ENCODE measurements at places on chromosomes 1 and 21. TPM values are rescaled to one million over a fixed set of nuclear protein-coding genes. Genes with fewer than 3 reads are reported as not detected.

GRCh38 chr1:28323720-28324119 is 5.1 kb upstream of the MED18 start:
- H3K4me3 ChIP-seq, result no peak overlapping the region
- no peaks in the 10 kb centered on the region for H3K36me3 ChIP-seq
- H3K4me1 ChIP-seq, result peaks cover 7% of the 10 kb centered on the region
- no peaks in the 10 kb centered on the region for H3K27me3 ChIP-seq
- no peak overlapping the region for H3K27ac ChIP-seq
- DNase-seq, result no peak

DNA sequence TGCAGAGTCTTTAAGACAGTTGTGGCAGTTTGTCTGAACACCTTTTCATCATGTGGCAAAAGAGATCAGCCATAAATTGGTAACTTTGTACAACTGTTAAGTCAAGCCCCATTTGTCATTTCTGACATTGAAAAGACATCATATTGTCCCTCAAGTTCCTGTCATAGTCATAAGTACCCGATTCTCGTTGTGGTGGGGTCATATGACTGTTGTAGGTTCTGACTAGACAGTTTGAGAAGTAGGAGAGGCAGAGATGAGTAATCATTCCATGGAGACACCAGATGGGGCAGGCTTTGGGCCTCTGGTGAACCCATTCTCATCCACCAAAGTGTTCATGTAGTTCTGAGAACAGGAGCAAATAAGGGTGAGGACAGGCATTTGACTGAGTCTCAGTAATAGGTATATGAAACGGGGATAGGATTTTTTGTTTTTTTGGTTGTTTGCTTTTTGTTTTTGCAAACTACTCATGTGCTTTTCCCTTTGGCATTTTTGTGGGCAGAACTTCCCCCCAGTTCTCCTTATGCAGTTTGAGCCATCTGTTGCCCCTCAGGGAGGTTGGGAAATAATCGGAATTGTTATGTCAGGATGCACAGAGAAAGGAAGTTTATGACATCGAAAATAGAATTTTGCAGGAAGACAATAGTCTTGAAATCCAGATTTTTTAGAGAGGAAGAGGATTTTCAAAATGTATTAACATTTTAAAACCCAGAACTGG is 86.9 kb upstream of the KCNE2 start:
- H3K27ac ChIP-seq, result no peak overlapping the region
- DNase-seq, result no peak
- no peak overlapping the region for H3K4me3 ChIP-seq

GRCh38 chr1:33842348-33842747 is 21.5 kb upstream of the HMGB4 start:
- DNase-seq, result no peak
- H3K27ac ChIP-seq, result no peak overlapping the region
- H3K4me3 ChIP-seq, result no peak overlapping the region
- H3K27me3 ChIP-seq, result no peaks in the 10 kb centered on the region

Gene KRTAP10-11
- not detected for total RNA-seq

Gene RBP7
- total RNA-seq, result not detected

DNA sequence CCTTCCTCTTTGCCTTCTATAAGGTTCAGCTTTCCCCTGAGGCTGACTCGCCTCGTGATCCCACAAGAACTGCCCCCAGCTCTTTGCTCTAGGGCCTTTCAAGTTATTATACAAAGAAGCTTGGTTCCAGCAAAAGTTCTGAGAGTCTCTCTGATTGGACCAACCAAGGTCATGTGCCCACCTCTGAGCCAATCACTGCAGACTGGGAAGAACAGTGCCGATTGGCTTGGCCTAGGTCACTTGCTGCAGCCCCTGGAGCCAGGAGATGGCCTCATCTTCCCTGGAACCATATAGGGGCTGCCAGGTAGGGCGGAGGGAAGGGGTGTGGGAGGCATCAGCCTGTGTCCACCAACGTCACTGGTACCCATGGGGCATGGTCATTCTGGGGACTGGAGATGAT is 22.8 kb downstream of the TAS1R2 start:
- H3K27me3 ChIP-seq, result no peaks in the 10 kb centered on the region
- no peak overlapping the region for H3K27ac ChIP-seq
- no peak for DNase-seq

- peak; percentile 81 for DNase-seq
- no peaks in the 10 kb centered on the region for H3K27me3 ChIP-seq
- H3K27ac ChIP-seq, result no peak overlapping the region
- H3K4me3 ChIP-seq, result no peak overlapping the region
- H3K4me1 ChIP-seq, result peaks cover 49% of the 10 kb centered on the region
These were observed 2.4 kb downstream of the UROD start for GRCh38 chr1:45014321-45015028.

DNA sequence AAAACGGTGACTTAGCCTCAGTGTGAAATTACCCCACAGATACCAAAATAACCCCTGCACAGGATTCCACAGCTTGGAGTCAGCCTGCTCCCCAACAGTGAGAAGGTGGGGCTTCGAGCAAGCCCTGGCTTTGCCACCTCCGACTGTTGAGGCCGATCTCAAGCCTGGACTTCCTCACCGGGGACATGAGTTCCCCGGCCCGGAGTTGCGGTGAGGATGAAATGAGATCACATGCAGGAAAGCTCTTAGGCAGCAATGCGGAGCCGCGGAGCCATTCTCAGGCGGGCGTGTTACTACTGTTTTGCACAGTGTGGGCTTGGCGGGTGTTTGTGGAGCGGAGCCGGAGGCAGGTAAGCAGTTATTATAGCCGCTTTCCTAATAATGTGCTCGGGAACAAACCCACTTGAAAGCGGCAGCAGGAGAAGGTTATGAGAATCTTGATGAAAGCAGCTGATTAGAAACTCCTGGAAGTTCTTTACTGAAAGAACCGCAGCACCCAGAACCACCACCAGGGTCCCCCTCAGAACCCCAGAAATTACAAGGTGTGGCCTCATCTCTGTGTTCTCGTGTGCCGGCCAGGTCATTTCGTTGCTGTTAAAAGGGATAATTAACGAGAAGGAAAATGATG is 3.9 kb upstream of the CLSTN1 start:
- no peak for DNase-seq
- no peaks in the 10 kb centered on the region for H3K36me3 ChIP-seq
- no peak overlapping the region for H3K4me3 ChIP-seq
- H3K27me3 ChIP-seq, result no peaks in the 10 kb centered on the region
- H3K4me1 ChIP-seq, result peaks cover 20% of the 10 kb centered on the region

Gene SHE
- 1.3 TPM for total RNA-seq

DNA sequence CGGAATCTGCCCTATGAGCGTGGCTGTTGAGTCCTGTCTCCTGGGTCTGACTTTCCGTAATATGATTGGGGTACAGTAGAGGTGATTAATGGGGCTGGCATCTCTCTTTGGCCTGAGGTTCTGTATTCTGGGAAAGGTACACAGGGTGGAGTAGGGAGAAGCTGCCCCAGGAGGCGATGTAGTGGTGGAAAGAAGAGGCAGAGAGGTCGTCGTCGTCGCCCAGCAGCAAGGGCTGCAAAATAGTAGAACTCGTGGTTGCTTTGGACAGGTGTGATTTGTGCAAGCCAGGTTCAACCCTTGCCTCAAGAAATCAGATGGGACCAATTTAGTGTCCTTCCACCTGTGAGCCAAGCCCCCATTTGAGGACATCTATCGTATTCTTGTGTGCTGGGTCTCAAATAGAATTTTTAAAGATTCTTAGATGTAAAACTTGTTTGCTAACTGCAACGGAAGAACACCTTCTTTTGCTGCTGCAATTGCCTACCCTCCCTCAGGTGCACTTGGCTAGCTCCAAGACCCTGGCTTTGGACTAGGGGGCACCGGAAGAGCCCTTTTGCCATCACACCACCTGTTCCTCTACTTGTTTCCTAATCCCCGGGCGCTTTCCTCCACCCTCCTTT is 1.3 kb upstream of the HMGN2 start:
- H3K27me3 ChIP-seq, result no peaks in the 10 kb centered on the region
- H3K4me1 ChIP-seq, result peaks cover 45% of the 10 kb centered on the region
- DNase-seq, result no peak
- peaks cover 50% of the 10 kb centered on the region for H3K36me3 ChIP-seq
- peak overlapping the region; percentile 100 for H3K27ac ChIP-seq

GRCh38 chr1:10841118-10841517 is 44.7 kb upstream of the CASZ1 start:
- no peaks in the 10 kb centered on the region for H3K36me3 ChIP-seq
- H3K27ac ChIP-seq, result no peak overlapping the region
- H3K4me3 ChIP-seq, result no peak overlapping the region
- peaks cover under 1% of the 10 kb centered on the region for H3K4me1 ChIP-seq

Gene FMO2
- 13.4 TPM for total RNA-seq

GRCh38 chr1:63774617-63775417 is 1.0 kb downstream of the ROR1 start:
- H3K4me3 ChIP-seq, result peak overlapping the region; percentile 79
- H3K27me3 ChIP-seq, result no peaks in the 10 kb centered on the region
- H3K4me1 ChIP-seq, result peaks cover 62% of the 10 kb centered on the region
- DNase-seq, result peak; percentile 81

GRCh38 chr1:234719454-234720251 is 109.7 kb upstream of the IRF2BP2 start:
- no peak overlapping the region for H3K4me3 ChIP-seq
- peak overlapping the region; percentile 97 for H3K27ac ChIP-seq
- no peaks in the 10 kb centered on the region for H3K36me3 ChIP-seq
- H3K27me3 ChIP-seq, result no peaks in the 10 kb centered on the region
- DNase-seq, result no peak

GRCh38 chr1:108140936-108141335 is 59.2 kb downstream of the SLC25A24 start:
- no peaks in the 10 kb centered on the region for H3K27me3 ChIP-seq
- no peak overlapping the region for H3K27ac ChIP-seq
- no peaks in the 10 kb centered on the region for H3K4me1 ChIP-seq
- no peak for DNase-seq
- H3K36me3 ChIP-seq, result peaks cover 75% of the 10 kb centered on the region

Gene LAD1
- total RNA-seq, result 23.7 TPM

- H3K27ac ChIP-seq, result no peak overlapping the region
- DNase-seq, result no peak
- H3K4me3 ChIP-seq, result no peak overlapping the region
These were observed 9.2 kb upstream of the GADD45A start for GRCh38 chr1:67675800-67676199.

DNA sequence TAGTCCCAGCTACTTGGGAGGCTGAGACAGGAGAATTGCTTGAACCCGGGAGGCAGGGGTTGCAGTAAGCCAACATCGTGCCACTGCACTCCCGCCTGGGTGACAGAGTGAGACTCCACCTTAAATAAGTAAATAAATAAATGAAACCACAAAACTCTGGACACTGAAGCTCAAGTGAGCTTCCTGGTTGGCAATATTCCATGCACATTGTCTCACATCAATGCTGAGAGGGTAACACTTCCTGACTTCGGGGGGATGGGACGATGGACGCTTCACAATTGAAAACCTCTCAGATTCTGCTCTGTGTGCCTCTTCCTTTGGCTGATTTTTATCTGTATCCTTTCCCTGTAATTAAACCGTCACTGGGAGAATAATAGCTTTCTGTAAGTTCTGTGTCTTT is 70.0 kb upstream of the ZNF644 start:
- DNase-seq, result peak; percentile 29
- no peaks in the 10 kb centered on the region for H3K27me3 ChIP-seq
- H3K4me1 ChIP-seq, result peaks cover 10% of the 10 kb centered on the region
- no peak overlapping the region for H3K4me3 ChIP-seq
- no peaks in the 10 kb centered on the region for H3K36me3 ChIP-seq

- H3K36me3 ChIP-seq, result no peaks in the 10 kb centered on the region
- H3K27me3 ChIP-seq, result no peaks in the 10 kb centered on the region
- H3K27ac ChIP-seq, result no peak overlapping the region
- no peak for DNase-seq
- no peaks in the 10 kb centered on the region for H3K4me1 ChIP-seq
These were observed 342.4 kb downstream of the USP25 start for GRCh38 chr21:16072221-16072620.

Gene FCMR
- not detected for total RNA-seq

Gene TSPEAR
- not detected for total RNA-seq

GRCh38 chr1:42171679-42172266 is 7.2 kb upstream of the GUCA2A start:
- H3K4me3 ChIP-seq, result no peak overlapping the region
- H3K27ac ChIP-seq, result no peak overlapping the region
- no peak for DNase-seq

Gene AMIGO1
- 2.6 TPM for total RNA-seq

DNA sequence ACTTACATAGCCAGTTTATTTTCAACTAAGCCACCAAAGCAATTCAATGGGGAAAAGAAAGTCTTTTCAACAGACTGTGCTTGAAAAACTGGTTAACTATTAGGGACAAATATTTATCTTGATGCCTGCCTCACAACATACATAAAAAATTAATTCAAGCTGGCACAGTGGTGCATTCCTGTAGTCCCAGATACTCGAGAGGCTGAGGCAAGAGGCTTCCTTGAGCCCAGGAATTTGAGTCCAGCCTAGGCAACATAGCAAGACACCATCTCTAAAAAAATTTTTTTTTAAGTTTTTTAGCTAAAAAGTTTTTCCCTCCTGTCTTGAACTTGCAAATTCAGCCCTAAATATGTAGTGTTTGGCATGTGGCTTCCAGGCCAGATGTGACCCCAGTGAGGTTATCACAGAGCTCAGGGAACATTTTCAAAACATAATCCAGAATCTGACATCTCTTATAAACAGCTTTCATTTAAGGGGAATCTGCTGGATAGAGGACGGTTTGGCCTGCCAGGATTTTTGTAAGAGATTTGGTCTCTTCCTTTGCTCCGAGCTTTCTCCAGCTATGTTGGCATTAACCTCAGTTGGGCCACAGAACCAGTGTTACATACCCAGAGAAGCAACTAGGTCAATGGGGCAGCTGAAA is 46.4 kb downstream of the COL6A1 start:
- H3K27me3 ChIP-seq, result no peaks in the 10 kb centered on the region
- no peak for DNase-seq
- H3K36me3 ChIP-seq, result no peaks in the 10 kb centered on the region
- H3K4me1 ChIP-seq, result peaks cover 43% of the 10 kb centered on the region
- H3K4me3 ChIP-seq, result no peak overlapping the region

DNA sequence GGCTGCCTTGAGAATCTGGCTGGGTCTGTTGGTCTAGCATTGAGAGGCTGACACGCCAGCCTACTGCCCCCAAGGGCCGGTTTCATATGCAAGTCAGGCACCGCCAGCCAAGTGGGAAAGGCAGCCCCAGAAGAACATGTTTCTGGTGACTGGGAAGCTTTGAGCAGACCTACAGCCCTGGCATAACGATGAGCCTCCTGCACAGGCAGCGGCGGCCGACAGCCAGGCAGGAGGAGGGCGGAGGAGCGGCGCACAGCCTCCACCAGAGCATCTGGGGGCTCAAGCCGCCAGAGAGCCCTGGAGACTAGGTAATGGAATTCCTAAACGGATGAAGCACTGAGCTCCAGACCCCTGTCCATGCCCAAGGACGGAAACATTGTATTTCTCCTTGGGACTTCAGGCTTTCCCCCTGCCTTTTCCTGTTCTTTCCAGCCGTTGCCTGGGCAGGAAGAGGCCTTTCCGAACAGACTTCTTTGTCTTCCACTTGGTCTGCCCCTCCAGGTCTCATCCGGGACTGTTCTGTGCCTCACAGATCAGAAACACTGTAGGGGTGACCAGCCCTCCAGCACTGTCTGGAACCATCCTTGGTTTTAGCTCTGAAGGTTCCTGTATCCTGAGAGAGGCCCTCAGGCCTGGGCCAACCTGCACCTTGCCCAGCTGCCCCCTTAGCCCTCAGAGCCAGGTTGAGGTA is 59.5 kb downstream of the IRF2BP2 start:
- H3K36me3 ChIP-seq, result no peaks in the 10 kb centered on the region
- no peaks in the 10 kb centered on the region for H3K27me3 ChIP-seq
- no peak overlapping the region for H3K4me3 ChIP-seq

- no peaks in the 10 kb centered on the region for H3K4me1 ChIP-seq
- H3K27me3 ChIP-seq, result no peaks in the 10 kb centered on the region
- DNase-seq, result no peak
- H3K27ac ChIP-seq, result no peak overlapping the region
- H3K36me3 ChIP-seq, result no peaks in the 10 kb centered on the region
These were observed 187.8 kb downstream of the SLC44A5 start for GRCh38 chr1:75423136-75423535.

Gene ITLN2
- not detected for total RNA-seq

Data from stomach (tissue), 19 donors.